ENCODE measurements at places on chromosomes 16 and 17.

- no peak for DNase-seq
These were observed 84.8 kb upstream of the TBC1D3K start for GRCh38 chr17:37839196-37839978.

GRCh38 chr17:61393904-61394629, 5.6 kb upstream of the TBX2 start:
- no peak for DNase-seq

- no peak for DNase-seq
These were observed 42.6 kb downstream of the KLHDC4 start for GRCh38 chr16:87723226-87723623.

- DNase-seq: no peak
These were observed 129.9 kb upstream of the CACNG5 start for GRCh38 chr17:66704858-66705520.

DNA sequence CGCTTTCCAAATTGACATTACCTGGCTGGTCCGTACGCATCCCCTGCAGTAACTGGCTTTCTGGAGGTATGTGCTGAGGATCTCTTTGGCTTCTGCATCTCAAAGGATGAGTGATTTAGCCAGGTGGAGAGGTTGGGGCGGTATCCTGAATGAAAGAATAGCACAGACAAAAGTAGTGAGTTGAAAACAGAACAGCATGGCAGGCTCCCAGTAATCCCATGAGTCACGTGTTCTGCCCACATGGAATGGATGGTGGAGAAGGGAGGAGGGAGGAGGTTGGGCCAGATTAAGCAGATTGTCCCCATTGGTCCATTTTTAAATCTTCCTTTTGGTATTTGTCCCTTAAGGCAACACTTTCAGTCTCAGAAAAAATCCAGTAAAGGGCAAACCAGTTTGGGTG, 176.0 kb downstream of the WWOX start:
- DNase-seq: no peak

DNA sequence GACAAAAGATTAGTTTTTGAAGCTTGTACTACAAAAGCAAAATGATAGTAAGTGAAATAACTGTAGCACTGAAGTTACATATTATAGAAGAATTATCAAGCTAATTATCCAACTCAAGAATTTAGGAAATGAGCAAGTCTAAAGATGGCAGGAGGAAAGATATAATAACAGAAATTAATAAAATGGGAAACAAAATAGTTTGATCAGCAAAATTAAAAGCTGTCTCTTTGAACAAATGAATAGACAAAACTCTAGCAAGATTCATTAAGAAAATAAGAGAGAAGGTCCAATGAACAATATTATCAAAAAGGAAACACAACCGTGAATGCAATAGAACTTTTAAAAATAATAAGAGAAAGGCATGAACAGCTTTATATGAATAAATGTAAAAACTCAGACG, 224.3 kb upstream of the IRX5 start:
- DNase-seq: no peak

- no peak for DNase-seq
These were observed 181.1 kb downstream of the C16orf78 start for GRCh38 chr16:49554681-49555080.

GRCh38 chr16:4344983-4345835, 5.9 kb downstream of the PAM16 start:
- no peak for DNase-seq

DNA sequence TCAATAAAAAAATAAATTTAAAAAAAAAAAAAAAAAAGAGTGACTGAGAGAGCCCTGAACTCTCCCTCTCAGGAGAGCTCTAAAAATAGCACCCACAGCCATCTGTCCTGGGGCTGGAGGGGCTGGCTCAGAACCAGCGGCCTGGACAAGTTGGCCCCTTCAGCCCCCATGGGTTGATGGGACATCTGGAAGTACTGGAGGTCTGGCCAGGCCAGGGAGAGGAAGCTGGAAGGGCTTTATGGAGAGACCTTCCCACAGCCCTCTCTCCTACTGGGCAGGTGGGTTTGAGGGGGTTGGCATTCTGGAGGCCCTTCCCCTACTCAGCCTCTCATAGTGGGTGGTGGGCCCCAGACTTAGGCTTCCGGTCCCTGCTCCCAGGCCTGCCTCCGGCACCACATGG, 93.7 kb upstream of the TMEM97 start:
- DNase-seq: no peak

DNA sequence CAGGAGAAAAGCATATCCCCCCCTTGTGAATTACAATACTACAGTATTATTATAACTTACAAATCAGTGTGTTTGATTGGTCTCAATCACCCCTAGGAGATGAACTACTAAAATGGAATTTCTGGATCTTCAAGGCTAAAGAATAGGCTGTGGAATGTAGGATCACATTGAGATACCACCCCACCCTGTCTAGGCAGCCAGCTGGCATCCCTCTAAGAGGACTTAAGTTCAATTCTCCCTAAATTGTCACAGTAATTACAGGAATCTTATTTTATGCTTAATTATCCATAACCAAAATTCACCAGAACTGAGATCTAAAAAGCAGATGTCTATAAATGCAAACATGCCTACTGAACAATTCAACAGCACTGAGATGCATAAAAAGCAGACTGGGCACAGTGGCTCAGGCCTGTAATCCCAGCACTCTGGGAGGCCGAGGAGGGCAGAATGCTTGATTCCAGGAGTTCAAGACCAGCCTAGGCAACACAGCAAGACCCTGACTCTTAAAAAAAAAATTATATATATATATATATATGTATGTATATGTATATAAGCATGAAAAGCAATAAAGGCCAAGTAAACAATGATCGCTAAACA, 12.0 kb downstream of the AP1G1 start:
- no peak for DNase-seq

All from activated CD4-positive, alpha-beta T cell treated with anti-CD3 and anti-CD28 coated beads, Interleukin-2, amount 50 U/mL, for 48 hours (primary cell).